ENCODE measurements at places on chromosomes 6 and 20.

GRCh38 chr20:19349879-19350278 is 137.4 kb downstream of the SLC24A3 start:
- DNase-seq: no peak

DNA sequence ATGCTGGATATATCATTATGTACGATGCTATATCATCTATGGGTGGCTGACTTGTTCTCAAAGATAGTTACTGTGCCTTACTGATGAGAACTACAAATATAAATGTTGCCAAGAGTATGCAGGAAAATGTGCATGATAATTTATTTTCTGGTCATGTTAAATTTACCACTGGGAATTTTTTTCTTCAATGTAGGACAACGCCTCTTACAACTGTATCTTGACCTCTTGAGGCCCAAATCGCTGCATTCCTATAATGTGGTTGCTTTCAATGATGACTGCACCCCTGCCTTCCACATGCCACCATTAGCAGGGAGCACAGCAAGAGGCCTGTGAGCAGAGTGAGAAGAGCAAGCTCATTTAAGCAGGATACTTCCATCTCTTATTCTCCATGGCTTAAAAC is 5.7 kb upstream of the RALGAPB start:
- no peak for DNase-seq

GRCh38 chr6:109348226-109348625 is 34.0 kb downstream of the CD164 start:
- DNase-seq: no peak

DNA sequence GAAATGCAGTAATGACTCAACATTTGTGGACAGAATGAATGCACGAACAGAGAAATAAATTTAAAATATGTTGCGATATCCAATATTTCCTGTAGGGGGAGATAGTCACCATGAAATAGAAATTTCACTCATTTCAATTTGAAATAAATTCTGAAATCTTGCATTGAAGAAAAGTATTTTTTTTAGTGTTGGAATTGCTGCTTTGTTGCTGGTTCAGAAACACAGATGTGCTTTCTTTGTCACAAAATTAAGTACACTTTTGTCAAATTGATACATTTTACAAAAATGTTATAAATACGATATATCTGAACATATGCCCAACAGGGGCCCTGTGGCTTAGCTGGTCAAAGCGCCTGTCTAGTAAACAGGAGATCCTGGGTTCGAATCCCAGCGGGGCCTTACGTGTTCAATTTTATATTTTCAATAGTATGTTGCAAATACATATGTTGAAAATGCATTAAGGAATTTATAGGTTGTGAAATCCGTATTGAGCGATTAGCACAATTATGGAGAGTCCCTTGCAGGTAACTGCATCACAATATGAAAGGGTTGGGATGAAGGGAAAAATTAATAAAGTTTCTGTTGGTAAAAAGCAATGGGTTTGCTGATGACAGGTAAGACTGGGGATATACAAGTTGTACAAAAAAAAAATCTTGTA is 85.4 kb upstream of the PRSS16 start:
- DNase-seq: peak; percentile 38

DNA sequence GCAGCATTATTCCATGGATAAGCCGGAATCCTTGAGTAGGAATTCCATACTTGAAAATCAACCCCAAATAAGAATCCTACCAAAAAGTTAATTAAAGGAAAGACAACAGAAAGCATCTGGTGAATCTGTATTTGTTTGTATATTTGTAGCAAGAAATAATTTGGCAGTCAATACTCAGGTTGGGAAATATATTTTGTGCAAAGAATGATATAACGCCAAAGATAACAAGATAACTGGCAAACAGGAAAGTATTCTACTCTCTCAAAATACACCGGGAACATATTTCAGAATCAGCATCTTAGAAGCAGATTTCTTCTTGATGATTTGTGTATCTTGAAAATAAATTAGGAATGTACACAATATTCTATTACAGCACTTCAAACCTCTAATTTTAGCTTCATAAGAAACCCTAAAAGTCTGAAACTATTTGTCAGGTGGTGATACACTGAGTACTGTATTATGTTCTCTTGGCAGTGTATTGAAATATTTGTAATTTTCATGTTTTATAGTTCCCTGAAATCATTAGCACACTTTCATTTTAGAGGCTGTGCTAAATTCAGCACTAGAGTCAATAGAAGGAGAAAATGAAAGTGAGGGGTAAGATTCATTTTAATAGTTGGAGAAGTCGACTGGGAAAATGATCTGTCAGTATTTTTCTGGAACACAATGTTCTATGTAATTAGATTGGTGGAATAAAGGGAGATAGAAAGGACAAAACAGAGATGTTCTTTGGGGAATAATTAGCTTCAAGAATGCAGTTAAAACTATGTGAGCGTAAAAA is 879.7 kb upstream of the GJE1 start:
- DNase-seq: no peak

- DNase-seq: no peak
Observed at GRCh38 chr6:131125431-131125830, 9.8 kb upstream of the AKAP7 start.

DNA sequence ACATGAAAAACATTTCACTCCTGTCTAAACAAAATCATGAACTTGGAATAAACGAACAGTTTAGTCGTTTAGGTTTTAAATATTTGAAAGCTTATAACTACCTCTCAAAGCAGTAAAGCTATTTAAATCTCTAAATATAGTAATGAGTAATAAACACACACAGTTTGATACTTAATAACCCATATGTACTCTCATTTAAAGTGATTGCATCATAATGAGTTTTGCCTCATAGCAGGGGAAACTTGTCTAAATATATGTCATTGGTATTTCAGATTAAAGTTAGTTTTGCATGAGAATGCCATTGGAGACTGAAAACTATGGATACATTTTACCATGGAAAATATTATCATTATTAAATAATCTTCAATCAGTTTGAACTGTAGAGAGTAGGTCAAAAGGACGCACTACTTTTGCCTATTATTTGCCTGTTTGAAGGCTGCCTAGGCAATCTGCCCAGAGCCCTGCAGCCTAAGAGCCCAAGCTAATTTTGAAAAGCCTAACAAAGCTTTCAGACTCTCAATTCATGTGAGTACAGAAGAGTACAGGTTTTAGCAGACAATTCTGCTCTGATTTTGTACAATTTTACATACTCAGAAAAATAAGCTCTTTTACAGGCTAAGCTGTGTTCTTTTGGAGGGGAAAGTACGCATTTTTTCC is 632.8 kb downstream of the HACE1 start:
- DNase-seq: no peak

DNA sequence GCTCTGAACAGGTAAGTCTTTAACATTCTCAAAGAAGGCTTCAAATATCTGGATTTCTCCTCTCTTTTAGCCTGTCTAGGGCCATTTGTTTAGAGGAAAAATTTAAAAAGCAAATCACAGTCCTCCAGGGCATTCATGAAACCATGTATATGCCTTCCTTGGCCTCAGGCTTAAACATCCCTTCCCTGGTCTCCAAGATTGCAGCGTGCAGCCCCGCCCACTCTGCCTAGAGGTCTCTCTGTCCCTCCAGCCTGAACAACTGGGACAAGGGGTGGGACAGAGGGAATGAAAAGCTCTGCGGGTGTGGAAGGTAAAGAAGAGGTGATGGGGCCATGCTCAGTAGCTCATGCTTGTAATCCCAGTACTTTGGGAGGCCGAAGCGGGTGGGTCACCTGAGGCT is 9.8 kb upstream of the CBFA2T2 start:
- DNase-seq: no peak

GRCh38 chr20:56922497-56922896 is 293.4 kb downstream of the TFAP2C start:
- DNase-seq: no peak

DNA sequence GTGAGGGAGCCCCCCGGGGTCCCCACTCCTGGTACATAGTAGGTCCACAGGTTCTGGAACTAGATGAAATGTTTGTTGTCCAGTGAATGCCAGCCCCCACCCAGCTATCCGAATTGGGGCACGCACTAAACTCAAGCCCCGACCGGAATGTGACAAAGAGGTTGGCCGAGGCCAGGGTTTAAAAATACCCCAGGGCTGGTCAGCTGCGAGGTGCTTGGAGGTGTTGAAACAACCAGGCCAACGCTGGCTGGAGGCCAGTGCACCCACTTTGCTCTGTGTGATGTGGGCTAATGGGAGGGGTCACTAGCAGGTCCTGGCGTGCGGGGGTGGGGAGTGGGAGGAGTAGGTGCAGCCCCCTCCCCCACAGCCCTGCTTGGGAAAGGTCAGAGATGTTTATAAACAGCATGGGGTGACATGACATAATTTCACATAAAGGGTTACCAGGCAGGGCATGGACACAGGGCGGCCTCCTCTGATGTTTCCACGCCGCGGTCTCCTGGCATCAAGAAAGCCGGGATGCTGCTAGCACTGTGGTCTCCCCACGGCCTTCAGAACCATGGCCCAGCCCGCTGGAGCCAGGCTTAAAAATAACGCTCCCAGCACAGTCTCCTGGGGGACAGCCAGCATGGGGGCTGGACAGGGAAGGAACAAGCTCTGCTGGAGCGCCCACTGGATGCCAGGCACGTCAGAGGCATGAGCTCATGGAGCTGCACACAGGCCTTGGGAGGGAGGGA is 111.2 kb upstream of the PTPN1 start:
- DNase-seq: no peak
